ENCODE measurements at places on chromosomes 5 and 9. TPM values are rescaled to one million over a fixed set of nuclear protein-coding genes. Genes with fewer than 3 reads are reported as not detected.

- no peak overlapping the region for H3K27ac ChIP-seq
- H3K36me3 ChIP-seq = no peaks in the 10 kb centered on the region
- DNase-seq = no peak
Measured at GRCh38 chr9:123941524-123942070, 11.7 kb upstream of the DENND1A start.

The SPARC gene
- total RNA-seq = 4.1 TPM

The FAM153A gene
- total RNA-seq = 74.4 TPM

The GKAP1 gene
- 9.9 TPM for total RNA-seq

GRCh38 chr9:35112257-35113020 lies 3.2 kb downstream of the ATOSB start:
- no peak for DNase-seq
- H3K4me1 ChIP-seq = peaks cover 31% of the 10 kb centered on the region
- H3K36me3 ChIP-seq = peaks cover 8% of the 10 kb centered on the region
- peak overlapping the region; percentile 78 for H3K27ac ChIP-seq

- H3K4me1 ChIP-seq = no peaks in the 10 kb centered on the region
- H3K4me3 ChIP-seq = no peak overlapping the region
Measured at GRCh38 chr5:59685793-59686192, 207.7 kb downstream of the PDE4D start.

DNA sequence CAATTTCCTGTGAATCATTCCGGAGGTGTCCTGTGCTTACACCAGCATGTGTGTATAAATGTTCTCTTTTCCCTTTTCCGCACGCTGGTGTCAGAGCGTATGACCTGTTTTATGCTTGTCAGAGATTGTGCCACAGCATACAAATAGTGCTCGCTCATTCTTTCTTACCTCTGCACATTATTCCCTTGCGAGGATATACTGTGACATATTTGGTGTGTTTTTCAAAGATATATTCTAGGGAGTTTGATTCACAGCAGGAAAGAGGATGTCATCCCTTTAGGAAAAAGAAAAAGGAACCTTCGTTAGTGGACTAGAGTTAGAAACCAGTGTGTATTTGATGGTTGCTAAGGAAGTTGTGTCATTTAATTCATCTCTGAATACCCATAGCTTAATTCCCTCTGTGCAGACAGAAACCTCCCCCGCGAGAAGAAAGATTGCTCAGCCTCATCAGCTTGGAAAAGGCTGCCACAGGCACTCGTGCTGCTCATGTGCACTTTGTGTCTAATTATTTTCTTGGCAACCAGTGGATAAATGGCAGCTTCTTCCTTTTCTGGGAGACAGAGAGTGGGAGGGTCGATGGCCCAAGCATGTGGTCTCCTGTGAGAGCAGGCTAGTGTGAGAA lies 14.7 kb upstream of the CCIN start:
- no peak overlapping the region for H3K27ac ChIP-seq
- H3K27me3 ChIP-seq = no peaks in the 10 kb centered on the region
- no peak overlapping the region for H3K4me3 ChIP-seq
- peaks cover 41% of the 10 kb centered on the region for H3K4me1 ChIP-seq
- peaks cover 12% of the 10 kb centered on the region for H3K36me3 ChIP-seq

The UQCRQ gene
- 119 TPM for total RNA-seq

The SLC22A4 gene
- total RNA-seq = not detected

DNA sequence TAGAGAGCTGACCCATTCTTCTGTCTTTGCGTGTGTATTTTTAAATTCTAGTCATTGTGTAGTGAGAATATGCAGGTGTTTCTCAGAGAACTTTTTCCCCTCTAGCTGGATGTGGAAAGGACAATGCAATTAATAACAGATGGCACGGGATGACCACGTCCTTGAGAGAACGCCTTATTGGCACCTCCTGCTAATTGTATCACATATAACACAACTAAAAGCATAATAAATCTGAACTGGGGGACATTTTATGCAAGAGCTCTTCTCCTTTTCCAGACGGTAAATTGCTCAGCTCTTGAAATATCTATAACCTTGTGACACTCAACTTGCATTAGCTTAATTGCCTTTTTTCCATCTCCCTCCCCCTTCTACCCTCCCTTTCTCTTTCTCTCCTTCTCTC lies 62.9 kb upstream of the IZUMO3 start:
- no peak overlapping the region for H3K27ac ChIP-seq
- DNase-seq = no peak
- no peaks in the 10 kb centered on the region for H3K4me1 ChIP-seq
- no peaks in the 10 kb centered on the region for H3K36me3 ChIP-seq
- no peak overlapping the region for H3K4me3 ChIP-seq
- H3K27me3 ChIP-seq = no peaks in the 10 kb centered on the region

- H3K27me3 ChIP-seq = no peaks in the 10 kb centered on the region
Measured at GRCh38 chr9:7228726-7229125, 471.0 kb downstream of the KDM4C start.

The SPATA31A3 gene
- not detected for total RNA-seq

GRCh38 chr9:134158753-134159392 lies 5.5 kb downstream of the RNU6ATAC start:
- H3K4me1 ChIP-seq = peaks cover 19% of the 10 kb centered on the region
- H3K36me3 ChIP-seq = peaks cover 17% of the 10 kb centered on the region
- DNase-seq = no peak
- no peak overlapping the region for H3K4me3 ChIP-seq
- no peaks in the 10 kb centered on the region for H3K27me3 ChIP-seq
- no peak overlapping the region for H3K27ac ChIP-seq

GRCh38 chr9:88794100-88794499 lies 197.2 kb upstream of the S1PR3 start:
- H3K27me3 ChIP-seq = peaks cover 4% of the 10 kb centered on the region
- DNase-seq = no peak
- H3K27ac ChIP-seq = no peak overlapping the region
- peaks cover 2% of the 10 kb centered on the region for H3K4me1 ChIP-seq
- no peak overlapping the region for H3K4me3 ChIP-seq
